ENCODE measurements at places on chromosomes 4 and X.

DNA sequence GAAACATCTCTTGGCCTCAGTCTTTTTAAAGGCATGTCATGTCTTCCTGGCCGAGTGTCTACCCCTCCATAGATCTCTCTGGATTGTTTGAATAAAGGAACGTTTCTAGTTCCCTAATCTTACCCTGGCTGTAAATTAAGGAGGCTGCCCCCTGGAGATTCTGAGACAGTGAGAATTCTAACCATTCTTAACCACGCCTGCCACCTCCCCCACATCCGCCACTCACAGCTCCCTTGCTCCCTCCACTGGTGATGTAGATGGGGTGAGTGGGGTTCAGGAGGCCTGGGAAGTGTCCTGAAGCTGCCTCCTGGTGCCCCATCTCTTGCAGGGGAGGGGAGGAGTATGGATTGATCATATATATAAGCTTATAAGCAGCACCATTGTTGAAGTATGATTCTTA lies 48.0 kb upstream of the TRIM2 start:
- peak; percentile 9 for DNase-seq

DNA sequence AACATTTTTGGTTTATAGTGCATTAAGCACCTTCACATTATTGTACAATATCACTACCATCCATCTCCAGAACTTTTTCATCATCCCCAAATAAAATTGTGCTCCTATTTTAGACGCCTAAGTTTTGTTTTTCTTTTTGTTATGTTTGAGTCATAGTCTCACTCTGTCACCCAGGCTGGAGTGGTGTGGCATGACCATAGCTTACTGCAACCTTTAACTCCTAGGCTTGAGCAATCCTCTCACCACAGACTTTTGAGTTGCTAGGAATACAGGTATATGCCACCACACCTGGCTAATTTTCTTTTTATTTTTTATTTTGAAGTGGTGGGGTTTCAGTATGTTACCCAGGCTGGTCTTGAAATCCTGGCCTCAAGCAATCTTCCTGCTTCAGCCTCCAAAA lies 33.9 kb downstream of the PRSS12 start:
- no peak for DNase-seq

DNA sequence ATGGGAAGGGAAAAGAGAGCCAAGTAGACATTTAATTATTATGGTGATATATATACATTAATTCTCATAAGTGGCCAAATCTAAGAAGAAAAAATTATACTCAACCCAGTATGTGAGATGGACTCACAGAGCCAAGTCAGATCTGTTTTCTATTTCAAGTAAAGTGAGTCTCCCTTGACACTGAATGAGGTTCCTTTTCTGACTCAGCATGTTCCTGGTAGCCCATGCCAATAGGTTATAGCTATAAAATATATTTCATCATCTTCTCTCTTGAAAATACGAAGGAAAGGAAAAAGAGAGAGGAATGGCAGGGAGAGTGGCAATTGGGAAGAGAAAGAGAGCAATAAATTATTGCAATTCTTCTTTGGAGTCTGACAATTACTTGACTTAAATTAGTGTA lies 68.8 kb upstream of the GRIA2 start:
- DNase-seq, result no peak

- DNase-seq, result no peak
These were observed 49.7 kb upstream of the NAP1L5 start for GRCh38 chr4:88747351-88747750.

DNA sequence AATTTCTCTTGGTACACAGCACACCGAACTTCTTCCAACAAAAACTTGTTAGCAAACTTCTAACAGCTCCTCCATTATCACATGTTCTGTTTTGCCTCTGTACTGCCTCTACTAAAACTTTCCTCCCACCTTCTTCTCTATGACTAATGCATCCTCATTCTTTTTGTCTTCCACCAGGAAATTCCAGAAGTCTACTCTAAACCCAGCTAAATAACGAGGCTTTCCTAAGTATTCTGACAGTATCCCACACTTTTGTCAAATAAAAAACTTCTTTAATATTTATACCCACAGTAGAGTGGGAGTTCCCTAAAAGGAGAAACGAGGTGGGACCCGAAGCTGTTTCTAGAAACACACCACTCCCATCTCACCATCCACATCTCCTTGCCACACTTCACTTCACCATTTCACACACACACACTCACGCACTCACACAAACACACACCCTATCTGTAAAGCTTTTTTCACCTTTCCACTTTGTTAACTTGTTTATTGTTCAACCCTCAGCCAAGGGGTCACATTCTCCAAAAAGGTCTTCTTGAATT lies 280.3 kb downstream of the ARAP2 start:
- no peak for DNase-seq

- peak; percentile 78 for DNase-seq
These were observed 5.1 kb downstream of the USP27X start for GRCh38 chrX:49884290-49884862.

GRCh38 chr4:101221294-101221693 lies 126.0 kb downstream of the PPP3CA start:
- DNase-seq, result no peak

GRCh38 chr4:9703391-9703790 lies 78.0 kb upstream of the DRD5 start:
- DNase-seq, result peak; percentile 69

- DNase-seq, result no peak
These were observed 857.9 kb upstream of the HTR2C start for GRCh38 chrX:113726009-113726408.

- no peak for DNase-seq
These were observed 14.7 kb downstream of the C4orf54 start for GRCh38 chr4:99642725-99643489.

- DNase-seq, result no peak
These were observed 265.5 kb upstream of the FTHL17 start for GRCh38 chrX:31337332-31337731.

GRCh38 chr4:132809298-132810032 lies 339.6 kb upstream of the PCDH10 start:
- peak; percentile 39 for DNase-seq

- DNase-seq, result no peak
These were observed 144.8 kb downstream of the PAPSS1 start for GRCh38 chr4:107575243-107575642.

GRCh38 chr4:1011666-1012033 lies 224 bp downstream of the FGFRL1 start:
- no peak for DNase-seq

DNA sequence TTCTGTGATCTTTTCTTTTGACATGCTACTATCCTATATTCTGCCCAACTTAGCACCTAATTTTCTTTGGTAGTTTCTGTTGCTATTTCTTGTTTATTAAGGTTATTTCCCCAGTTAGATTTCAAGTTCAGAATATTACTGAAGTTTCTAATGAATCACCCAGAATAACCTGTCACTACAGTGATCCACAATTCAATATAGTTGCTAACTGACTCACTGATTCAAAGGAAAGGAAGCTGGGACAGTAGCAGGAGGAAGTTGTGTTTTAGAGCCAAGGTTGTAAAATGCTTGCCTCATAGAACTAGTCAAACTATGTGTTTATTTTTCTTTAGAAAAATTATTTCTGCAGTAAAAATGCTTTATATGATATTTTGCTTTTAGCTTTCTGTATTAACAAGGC lies 37.4 kb downstream of the PAK3 start:
- DNase-seq, result no peak

DNA sequence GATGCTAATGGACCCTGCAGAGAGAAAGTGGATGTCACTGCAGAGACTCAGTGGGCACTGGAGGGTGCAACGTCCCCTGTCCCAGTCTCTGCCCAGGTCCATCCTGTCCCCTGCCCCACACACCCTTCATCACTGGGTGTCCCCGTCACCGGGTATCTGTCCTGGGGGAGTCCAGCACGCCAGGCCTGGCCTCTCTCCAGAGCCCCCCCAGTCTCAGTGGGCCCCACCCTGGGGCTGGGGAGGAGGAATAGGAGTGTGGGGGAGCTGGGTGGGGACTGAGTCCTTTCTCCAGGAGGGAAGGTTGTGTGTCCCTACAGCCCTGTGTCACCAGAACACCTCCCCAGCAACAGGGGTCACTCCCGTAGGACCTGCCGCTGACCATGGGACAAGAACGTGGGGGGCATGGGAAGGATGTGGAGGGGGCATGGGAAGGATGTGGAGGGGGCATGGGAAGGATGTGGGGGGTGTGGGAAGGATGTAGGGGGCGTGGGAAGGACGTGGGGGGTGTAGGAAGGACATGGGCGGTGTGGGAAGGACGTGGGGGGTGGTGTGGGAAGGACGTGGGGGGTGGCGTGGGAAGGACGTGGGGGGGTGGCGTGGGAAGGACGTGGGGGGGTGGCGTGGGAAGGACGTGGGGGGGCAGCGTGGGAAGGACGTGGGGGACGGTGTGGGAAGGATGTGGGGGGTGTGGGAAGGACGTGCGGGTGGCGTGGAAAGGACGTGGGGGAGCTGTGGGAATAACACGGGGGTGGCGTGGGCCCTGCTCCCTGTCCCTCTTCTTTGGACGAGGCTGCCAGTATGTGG lies 21.0 kb upstream of the SPON2 start:
- no peak for DNase-seq

- no peak for DNase-seq
These were observed 33.7 kb downstream of the USP53 start for GRCh38 chr4:119246177-119246733.

DNA sequence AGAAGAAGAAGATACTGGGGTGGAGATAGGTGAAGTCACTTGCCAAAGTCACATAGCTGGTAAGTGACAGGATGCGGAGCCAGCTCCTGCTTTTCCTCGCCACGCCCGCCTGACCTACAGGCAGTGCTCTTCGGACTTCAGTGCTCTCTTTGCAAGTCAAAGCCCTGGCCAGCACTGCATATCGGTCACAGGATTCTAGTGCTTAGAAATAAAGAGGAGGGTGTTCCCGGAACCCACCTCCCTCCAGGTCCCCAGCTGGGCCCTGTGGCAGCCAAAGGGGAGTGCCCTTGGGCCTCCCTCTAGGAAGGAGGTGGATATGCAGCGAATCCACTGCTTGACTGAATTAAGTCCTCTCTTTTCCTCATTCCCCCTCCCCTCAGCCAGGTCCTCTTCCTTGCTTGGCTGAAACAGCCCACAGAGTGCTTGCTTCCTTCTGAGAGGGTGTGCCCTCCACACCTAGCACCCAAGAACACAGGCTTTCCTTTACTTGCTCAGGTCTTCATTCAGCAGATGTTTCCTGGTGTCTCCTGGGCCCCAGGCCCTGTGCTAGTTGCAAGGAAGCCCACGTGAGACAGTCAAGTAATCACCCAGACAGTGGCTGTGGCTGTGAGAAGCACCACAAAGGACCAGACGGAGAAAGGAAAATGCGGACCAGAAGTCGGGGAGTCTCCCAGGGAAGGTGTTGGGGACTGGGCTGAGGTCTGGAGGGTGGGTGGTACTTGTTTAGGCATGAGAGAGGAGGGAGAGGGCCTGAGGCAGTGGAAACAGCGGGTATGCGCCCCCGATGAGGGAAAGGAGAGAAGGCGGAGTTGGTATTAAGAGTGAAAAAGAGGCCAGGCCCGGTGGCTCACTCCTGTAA lies 14.0 kb upstream of the HMGB3 start:
- DNase-seq, result no peak

DNA sequence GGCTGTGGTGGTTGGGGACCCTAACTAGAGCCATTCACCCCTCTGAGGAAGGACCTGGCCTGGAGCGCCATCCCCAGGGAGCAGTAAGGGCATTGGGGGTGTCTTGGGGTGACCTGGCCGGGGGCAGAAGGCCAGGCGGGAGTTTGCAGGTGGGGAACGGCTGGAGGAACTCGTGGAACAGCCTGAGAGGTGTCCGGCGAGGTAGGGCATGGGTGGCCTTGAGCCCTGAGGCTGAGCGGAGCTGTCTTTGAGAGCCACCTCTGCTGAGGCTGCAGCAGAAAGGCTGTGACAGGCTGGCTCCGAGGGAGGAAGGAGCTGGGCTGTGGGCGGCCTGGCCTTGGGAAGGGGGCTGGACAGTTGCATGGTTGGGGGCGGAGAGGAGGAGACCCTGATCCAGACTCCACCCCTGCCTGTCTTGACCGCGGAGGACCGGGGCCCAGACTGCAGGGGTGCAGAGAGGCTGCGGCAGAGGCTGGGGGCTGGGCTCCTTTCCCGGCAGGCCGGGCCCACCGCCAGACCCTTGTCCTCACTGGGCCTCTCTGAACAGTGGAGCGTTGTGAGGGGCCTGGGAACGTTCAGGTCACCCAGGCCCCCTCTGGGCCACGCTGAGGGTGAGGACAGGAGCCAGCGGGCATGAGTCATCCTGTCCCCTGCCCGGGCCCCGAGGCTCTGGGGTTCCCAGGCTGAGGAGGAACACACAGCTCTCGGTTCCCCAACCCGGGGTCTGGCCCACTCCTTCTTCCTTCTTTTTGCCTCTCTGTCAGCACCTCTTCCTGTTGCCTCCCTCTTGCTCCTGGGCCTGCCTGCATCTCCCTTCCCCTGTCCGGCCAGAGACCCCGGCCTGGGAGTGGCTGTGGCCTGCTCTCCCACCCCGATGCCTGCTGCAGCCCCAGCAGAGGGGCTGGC lies 8.1 kb downstream of the SH3BP2 start:
- no peak for DNase-seq

GRCh38 chr4:154455111-154455510 lies 36.5 kb downstream of the DCHS2 start:
- no peak for DNase-seq

DNA sequence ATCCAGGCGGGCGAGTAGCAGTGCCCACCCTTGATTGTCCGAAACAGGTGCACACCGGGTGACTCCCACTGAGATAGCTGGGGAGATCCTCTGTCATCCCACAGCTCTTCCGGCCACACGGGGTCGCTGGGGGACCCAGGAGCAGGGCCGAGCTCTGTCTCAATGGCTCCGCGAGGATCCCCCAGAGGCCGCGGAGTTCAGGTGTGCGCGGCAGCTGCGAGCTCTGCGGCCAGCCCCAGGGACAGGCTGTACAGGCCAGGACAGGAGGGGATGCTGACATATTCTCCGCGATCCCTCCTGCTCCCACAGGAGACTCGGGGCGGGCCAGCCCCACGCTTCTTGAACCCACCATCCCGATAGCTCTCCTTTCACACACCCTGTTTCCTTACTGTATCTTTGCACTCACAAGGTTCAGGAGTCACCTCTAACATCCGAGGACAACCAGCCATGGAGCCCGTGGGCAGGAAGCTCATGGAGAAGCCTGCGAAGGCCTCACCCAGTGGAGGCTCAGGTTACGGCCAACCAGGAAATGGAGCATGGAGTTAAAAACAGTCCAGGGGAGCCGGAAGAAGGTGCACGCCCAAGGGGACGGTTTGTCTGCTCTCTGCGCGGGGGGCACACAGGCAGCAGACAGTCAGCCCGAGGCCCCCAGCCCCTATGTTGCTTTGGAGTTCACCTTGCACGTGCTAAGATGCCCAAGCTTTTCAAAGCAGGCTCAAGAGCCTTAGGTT lies 77.9 kb upstream of the AMELX start:
- no peak for DNase-seq

DNA sequence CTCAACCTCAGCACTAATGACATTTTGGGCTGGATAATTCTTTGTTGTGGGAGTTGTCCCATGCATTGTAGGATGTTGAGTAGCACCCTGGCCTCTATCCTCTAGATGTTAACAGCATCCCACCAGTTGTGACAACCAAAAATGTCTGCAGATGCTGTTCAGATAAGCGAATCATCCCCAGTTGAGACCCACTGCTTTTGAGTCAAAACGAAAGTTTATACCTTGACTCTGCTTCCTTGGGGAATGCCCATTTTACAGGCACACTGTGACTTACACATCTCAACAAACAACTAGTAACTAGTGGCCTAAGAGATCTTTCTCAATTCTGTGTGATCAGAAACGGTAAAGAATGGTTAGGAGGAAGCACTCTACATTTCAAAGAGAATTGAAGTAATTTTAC lies 37.0 kb downstream of the SEPSECS start:
- no peak for DNase-seq

Data from NCI-H82 (cell line).